ENCODE measurements at places on chromosomes 6 and 20.
A peak's percentile ranks its signal among the peaks of the same experiment; 100 is the strongest.

DNA sequence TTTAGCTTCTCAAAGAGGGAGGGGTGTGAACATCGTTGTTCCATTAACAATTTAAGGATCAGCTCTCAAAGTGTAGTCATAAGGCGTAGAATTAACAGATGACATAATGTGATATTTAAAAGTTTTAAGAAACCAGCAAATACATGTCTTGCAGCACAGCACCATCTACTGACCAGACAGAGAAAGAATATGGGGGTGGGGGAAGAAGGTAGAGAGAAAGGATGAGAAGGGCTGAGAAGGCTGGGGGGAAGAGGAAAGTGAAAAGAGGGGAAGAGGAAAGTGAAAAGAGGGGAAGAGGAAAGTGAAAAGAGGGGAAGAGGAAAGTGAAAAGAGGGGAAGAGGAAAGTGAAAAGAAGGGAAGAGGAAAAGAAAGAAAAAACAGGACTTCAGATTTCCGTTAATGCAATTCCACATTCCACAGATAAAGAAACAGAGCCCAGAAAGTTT is 80.9 kb downstream of the HAO1 start:
- DNase-seq, result peak; percentile 64

- no peak for DNase-seq
These were observed 90.4 kb downstream of the SLC2A10 start for GRCh38 chr20:46799781-46800408.

DNA sequence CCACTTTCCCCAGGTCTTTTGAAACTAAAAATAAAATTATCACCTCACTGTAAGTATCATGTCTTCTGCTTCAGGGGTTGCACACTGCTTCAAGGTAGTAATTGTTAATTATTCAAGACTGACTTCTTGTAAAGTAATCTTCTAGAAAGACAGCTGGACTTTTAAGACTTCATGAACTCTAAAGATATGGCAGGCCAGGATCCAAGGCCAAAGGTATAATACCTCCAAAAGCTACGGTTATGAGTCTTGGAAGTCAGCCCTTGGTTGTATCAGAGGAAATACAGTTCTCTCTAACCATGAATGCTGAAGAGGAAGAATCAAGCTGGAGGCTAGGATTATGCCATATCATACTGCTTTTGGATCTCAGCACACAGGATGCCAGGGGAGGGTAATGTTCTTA is 1346.8 kb upstream of the GJE1 start:
- DNase-seq, result no peak

- no peak for DNase-seq
These were observed 169.1 kb downstream of the IBTK start for GRCh38 chr6:82078286-82078908.

- DNase-seq, result peak; percentile 84
These were observed at the start of gene LY6G5C for GRCh38 chr6:31680226-31681134. Gene LY6G5C, minus strand, starts transcription at chr6:31681067. Its CDS starts 694 bp downstream, at chr6:31680373.

DNA sequence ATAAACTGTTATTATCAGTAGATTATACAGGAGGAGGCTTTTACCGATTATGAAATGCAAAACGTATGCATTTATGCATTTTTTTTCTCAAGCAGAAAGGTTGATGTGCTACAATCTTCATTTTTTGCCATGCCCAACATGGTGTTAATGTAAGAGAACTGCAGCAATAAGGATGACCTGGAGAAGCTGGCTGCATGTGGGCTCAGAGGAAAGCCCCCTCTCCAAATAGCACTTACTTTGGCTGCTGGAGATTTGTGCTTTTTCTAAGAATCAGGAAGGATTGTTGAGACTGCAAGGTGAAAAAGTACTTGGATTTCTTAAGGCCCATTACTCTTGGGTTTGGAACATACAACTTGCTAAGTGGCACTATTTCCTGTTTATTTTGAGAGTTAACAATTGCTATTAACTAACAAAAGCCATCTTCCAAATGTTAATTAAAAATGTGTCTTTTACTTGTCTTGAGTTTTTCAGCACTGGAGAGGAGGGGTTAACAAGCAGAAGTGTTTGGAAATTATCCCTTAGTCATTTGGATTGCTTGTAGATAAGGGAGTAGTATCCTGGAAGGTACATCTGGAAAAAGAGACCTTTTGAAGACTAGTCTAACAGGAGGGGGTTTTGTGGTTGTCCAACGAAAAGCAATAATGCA is 5.6 kb downstream of the SOX4 start:
- DNase-seq, result no peak

GRCh38 chr20:41049451-41049850 is 20.8 kb downstream of the TOP1 start:
- DNase-seq, result no peak

GRCh38 chr6:53258076-53258773 is 90.5 kb downstream of the ELOVL5 start:
- no peak for DNase-seq

DNA sequence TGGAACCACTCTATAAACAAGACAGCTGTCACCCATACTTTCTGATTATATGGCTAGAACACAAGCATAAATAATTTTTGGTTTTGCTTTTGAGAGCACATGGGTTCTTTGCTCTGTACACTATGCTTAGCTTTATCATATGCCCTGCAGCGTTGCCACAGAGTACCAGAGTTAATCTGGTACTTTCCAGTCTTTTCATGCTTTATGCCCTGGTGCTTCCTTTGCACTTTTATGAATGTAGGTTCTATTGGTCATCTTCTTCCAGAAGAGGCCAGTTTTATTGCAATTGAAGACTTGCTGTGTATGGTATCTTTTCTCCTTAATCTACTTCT is 20.8 kb downstream of the SHLD1 start:
- no peak for DNase-seq

DNA sequence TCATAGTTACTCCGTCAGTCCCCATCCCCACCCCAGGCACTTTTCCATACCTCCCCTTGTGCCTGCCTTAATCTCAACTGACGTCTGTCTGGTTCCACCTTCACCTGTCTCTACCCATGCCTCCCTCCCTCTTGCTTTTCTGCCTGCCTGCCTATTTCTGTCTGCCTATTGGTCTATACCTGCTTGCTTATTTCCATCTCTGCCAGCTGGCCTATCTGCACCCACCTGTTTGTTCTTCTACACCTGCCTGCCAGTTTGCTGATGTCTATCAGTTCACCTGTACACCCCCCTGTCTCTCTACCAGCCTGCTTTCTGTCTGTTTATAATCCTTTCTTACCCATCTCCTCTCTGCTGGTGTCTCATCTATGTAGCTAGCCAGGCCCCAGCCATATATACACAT is 87.5 kb downstream of the RALGAPA2 start:
- no peak for DNase-seq

DNA sequence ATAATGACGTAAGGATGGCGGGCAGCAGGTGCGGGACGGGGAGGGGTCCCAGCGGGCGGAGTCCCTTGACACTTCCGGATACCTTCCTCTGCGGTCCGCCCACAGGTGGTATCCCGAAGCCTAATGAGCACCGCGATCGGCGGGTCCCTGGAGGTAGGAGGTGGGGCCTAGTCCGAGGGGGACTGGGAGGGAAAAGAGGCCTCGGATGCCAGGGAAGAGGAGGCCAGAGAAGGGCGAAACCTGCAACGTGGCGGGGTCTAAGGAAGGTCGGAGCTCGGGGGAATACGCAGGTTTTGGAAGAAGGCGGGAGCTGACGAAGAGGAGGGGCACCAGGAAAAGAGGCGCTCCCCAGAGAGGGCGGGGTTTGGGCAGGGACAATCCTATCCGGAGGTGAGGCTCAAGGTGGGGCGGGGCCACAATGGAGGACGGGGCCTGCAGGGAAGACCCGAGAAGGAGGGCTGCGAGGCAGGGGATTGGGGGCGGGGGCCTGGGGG is 3.7 kb downstream of the PRSS16 start:
- DNase-seq, result peak; percentile 92

Data from RWPE1 (cell line).